ENCODE measurements at places on chromosomes 16 and 17.
A peak's percentile ranks its signal among the peaks of the same experiment; 100 is the strongest.

- no peak for DNase-seq
These were observed 57.1 kb upstream of the EMP2 start for GRCh38 chr16:10637337-10638037.

- DNase-seq = no peak
These were observed 6.3 kb upstream of the TMEM114 start for GRCh38 chr16:8596581-8596980.

- no peak for DNase-seq
These were observed 7.8 kb downstream of the VPS4A start for GRCh38 chr16:69318911-69319289.

DNA sequence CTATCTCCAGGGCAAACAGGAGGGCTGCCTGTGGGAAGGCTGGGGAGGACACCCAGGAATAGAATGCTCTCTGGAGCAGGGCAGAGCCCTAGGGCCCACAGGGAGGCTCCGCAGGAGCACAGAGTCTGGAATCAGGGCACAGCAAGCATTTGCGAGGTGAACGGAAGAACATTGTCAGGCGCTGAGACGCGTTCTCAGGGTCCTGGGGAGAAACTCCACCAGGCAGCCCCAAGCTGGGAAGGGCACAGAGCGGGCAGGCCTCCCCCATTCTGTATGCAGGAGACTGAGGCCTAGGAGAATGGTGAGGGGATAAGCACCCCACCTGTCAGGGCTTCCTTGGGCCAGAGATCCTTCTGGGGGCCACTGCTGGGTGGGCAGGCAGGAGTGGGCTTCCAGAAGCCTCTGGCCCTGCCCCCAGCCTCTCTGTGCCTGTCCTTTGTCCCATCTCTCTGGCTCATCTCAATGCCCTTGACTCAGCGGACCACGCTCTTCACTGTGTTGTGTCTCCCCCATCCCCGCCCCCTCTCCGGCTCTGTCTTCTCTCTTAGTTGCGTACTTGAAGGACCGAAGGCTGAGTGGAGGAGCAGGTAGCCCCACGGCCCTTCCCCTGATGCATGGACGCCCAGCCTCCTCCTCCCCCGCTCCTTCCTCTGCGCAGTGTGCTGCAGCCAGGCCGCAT is 5.1 kb upstream of the SETD6 start:
- DNase-seq = no peak

GRCh38 chr16:49857423-49858181 is 1.7 kb upstream of the ZNF423 start:
- peak; percentile 20 for DNase-seq

- no peak for DNase-seq
These were observed 15.8 kb downstream of the RIPOR1 start for GRCh38 chr16:67544329-67544841.

GRCh38 chr16:89052890-89053724 is 40.5 kb upstream of the ACSF3 start:
- DNase-seq = no peak

GRCh38 chr17:18139949-18140348 is 31.4 kb downstream of the MYO15A start:
- peak; percentile 66 for DNase-seq

DNA sequence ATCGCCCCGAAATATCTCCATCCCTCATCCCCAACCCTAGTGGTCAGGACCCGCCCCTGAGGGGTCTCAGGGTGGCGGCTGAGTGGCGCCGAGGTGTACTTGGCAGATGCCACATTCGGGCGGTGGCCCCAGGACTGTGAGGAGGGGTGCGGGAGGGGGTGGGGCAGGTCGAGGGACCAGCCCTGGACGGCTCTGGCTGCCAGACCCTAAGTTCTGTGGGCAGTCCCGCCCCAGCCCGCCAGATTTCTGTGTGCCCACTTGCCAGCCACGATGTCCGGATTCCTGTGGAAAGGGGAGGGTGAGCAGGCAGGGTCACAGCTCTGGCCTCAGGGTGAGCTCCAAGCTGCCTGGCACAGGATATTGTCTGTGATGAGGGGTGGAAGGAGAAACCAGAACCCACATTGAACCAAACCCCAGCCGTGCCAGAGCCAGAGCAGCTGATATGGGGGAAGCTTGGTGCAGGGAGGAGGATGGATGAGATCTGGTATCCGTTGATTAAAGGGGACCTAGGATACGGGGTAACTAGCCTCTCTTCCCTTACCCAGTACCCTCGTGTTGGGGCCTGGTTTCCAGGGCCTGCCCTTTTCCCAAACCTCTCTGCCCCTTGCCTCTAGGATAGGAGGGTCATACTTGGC is 1.1 kb upstream of the CHAD start:
- DNase-seq = no peak

DNA sequence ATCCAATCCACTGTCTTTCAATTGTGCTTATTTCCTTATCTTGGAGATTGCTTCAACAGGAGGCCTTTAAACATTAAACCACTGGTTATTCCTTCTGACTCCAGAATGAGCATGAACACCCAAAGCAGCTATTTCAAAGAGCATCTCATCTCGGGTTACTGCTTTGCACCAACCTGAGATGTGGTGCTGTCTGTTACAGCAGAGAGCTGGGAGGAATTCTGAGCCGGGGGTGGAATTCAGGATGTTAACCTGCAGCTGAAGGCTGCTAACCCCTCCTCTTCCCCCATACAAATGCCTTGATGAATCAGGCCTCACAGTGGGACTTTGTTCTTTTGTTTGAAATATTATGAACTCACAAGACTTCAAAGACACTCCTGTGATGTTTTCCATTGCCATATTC is 113.1 kb downstream of the SHISA9 start:
- DNase-seq = no peak

DNA sequence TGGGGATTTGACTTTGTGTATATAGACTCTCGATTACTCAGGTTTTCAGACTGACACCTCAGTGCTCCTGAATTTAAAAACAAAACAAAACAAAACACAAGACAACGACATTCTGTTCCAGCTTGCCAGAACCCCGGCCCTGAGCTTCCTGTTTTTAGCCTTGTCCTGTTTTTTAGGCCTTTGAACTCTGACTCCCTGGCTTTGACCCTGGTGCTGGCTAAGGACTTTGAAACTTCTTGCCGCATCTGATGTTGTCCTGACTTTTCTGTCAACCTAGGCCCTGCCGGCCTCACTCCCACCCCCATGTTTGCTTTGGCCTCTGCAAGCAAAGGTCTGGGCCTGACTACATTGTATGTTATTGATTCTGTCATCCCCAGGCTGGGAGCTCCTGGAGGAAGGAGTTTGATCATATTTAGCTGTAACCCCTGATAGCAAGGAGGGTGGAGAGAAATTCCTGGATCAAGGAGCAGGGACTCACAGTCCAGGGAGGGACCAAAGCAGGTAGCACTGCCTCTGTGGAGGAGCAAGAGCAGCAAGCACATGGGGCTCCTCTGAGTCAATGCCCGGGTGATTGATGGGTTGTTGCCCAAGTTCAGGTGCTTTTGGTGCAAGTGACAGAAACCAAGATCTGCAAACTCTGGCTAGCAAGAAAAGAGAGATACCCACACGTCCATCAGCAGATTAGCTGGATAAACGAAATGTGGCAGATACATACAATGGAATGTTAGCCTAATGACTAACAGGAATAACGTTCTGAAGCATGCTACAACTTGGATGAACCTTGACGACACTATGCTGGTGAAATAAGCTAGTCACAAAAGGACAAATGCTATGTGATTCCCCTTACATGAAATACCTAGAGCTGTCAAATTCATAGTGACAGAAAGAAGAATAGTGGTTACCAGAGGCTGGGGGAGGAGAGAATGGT is 7.7 kb downstream of the CCL16 start:
- DNase-seq = no peak

- no peak for DNase-seq
These were observed 30.9 kb upstream of the TANC2 start for GRCh38 chr17:62935098-62935497.

- peak; percentile 80 for DNase-seq
These were observed 124.5 kb downstream of the HS3ST3A1 start for GRCh38 chr17:13477180-13477611.

- DNase-seq = peak; percentile 76
These were observed 34.3 kb downstream of the VPS35L start for GRCh38 chr16:19589771-19590302.

GRCh38 chr17:6708357-6708961 is 4.7 kb downstream of the SLC13A5 start:
- DNase-seq = no peak

DNA sequence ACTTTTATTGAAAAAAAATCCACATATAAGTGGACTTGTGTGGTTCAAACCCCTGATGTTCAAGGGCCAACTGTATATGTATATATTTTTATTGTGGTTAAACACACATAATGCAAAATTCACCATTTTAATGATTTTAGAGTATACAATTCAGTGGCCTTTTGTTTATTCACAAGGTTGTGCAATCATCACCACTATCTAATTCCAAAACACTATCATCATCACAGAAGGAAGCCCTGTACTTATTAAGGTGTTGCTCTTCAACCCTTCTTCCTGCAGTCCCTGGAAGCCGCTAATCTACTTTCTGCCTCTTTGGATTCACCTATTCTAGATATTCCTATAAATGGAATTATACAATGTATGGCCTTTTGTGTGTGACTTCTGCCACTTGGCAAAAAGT is 23.0 kb downstream of the MAP2K6 start:
- DNase-seq = no peak

DNA sequence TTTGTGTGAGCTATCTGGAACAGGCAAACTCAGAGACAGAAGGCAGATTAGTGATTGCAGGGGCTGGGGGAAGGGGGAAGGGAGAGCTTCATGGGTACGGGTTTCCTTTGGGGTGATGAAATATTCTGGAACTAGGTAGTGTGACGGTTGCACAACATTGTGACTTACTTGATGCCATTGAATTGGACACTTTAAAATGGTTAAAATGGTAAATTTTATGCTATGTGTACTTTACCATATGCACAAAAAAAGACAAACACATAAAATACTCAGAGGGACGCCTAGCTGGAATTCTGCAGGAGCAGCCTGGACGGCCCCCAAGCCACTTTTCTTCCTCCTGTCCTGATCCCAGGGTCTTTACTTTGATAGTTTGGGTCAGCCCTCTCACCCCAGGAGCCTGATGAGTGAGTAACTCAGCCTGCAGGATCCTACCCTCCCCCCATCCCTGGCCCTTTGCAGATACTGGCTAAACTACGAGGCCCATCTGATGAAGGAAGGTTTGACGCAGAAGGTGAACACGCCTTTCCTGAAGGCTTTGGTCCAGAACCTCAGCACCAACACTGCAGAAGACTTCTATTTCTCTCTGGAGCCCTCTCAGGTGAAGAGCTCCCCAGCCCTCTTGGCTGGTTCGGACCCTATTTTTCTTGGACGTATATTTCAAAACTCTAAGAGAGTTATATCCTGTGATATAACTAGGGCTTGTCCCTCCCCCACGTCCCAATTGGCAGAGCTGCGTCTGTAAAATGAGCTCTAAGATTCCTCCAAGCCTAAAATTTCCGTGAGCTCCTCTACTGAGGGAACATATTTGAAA is 7.8 kb downstream of the ADGRG3 start:
- no peak for DNase-seq

GRCh38 chr17:57677858-57678257 is 67.2 kb downstream of the CCDC182 start:
- DNase-seq = no peak

DNA sequence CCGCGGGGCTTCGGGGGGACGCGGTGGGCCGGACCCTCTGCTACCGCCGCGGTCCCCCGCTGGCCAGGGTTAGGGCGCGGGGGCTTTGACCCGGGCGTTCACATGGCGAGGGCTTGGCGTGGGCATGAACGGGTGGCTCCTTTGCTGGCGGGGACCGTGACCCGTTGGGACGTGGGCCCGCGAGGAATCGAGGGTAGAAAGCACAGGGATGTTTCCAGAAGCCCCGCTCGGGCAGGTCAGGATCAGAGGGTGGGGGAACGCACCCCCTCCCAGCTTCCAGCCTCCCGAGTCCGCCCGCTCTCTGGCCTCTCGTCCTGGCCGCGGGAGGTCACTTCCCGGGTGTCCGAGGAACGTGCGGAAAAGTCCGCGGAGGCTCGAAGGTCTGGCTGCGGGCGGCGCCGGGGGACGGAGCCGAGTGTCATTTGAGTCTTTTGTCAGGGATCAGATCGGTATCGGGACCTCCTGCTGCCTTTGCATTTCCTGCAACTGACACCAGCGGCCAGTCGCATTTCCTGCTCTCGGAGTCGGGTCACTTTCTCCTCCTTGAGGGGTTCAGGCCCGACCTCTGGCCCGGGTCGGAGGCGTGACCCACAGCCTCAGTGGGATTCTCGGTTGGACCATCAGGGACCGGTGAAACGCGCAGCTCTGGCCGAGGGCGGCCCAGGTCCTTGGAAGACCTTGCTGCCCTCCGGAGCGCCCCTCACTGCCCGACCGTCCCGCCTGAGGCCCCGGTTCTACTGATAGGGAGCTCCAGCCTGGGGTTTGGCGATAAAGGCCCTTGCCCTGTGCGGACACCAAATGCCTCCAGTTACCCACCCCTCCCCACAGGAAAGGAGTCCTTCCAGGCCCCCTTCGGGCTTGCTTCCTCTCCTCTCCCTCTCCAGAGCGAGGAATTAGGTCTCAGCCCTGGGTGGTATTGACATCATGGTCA is 702 bp upstream of the WNT3 start:
- peak; percentile 38 for DNase-seq

DNA sequence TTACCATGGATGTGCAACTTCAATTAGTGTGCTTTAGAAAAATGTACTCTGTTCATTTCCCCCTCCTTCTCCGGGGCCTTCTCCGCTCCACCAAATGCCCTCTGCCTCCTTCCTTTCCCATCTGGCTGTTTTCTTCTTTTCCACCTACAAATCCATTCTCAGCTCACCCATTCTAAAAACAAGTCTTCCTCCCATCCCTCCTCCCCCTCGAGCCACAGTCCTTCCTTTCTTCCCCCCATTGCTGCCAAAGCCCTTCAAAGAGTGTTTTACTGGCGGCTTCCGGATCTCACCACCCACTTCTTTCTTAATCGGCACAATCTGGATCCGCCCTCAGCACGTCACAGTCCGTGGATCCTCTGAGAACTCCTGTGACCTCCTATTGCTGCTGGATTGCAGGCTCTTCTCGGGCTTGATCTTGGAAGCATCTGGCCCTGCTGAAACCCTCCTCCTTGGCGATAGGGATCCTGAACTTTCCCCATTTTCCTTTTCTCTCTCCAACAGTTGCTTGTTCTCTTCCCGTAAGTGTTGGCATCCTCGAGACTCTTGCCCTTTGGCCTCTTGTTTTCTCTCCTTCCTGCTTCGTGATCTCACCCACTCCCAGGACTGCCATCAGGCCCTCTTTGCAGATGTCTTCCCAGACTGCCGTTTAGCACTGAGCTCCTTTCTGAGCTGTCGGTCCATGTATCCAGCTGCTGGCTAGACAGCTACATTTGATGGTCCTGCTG is 36.0 kb upstream of the FBXO47 start:
- DNase-seq = peak; percentile 80

DNA sequence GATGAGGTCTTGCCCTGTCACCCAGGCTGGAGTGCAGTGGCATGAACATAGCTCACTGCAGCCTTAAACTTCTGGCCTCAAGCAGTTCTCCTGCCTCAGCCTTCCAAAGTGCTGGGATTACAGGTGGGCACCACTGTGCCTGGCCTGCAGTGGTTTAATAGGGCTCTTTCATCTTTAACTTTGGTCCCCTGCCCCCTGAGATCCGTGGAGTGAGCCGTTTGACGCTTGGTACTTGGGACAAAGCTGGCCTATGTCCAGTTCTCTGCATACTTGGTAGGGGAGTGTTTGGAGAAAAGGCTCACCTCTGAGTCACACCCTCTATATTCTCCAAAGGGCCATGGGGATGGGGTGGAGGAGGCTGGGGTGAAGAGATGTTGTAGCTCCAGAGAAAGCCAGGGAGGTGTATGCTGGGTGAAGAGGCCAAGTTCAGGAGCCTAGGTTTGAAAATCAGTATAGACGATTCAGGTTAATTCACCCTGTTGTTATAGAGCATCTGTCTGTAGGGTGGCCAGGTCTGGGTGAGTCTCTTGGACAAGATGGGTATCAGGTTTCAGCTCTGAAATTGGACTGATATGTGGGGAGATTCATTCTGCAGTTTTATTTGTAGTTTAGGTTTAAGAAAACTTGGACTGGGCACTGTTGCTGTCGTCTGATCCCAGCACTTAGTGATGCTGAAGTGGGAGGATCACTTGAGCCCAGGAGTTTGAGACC is 17.6 kb downstream of the ABCC1 start:
- DNase-seq = peak; percentile 96

Measured in foreskin fibroblast (primary cell).